Small intestine (tissue), 16 donors: ENCODE measurements at places on chromosomes 3 and 15. TPM values are rescaled to one million over a fixed set of nuclear protein-coding genes. Genes with fewer than 3 reads are reported as not detected.

GRCh38 chr3:42752441-42752840 lies 20.6 kb downstream of the CCDC13 start:
- DNase-seq = no peak

DNA sequence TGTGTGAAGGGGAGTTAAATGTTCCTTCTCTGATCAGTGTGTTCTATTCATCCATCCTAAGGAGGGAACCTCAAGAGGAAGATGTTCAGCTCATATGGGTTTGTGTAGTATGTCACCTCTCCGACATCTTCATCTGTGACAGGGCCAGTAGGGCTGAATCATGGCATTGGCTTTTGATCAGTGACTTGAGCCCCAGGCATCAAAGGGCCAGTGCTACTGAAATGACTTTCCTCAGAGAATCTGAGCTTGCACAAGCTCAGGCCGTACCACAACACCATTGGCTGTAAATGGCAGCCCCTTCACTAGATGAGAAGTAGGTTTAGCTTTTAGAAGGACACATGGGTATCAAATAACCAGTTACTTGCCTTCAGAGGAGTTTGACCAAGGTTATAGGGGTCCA lies 183.2 kb upstream of the NR2E3 start:
- no peak for DNase-seq

GRCh38 chr3:147656023-147656422 lies 246.9 kb downstream of the ZIC1 start:
- no peak for DNase-seq

DNA sequence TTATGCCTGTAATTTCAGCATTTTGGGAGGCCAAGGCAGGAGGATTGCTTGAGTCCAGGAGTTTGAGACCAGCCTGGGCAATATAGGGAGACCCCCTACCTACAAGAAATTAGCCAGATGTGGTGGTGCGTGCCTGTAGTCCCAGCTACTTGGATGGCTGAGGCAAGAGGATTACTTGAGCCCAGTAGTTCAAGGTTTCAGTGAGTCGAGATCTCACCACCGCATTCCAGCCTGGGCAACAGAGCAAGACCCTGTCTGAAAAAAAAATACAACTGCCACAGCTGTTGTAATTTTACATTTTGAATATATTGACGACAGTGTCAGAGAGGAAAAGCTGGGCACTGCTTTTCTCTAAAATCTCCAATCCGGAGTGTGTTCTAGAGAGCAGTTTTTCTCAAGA lies 21.2 kb downstream of the TATDN2 start:
- no peak for DNase-seq

DNA sequence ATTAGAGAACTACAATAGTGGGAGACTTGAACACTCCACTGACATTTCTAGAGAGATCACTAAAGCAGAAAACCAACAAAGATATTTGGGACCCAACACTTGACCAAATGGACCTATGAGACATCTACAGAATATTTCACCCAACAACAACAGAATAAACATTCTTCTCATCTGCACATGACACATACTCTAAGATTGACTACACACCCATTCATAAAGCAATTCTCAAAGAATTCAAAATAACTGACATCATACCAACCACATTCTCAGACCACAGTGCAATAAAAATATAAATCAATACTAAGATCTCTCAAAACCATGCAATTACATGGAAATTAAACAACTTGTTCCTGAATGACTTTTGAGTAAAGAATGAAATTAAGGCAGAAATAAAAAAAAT lies 473.7 kb downstream of the LPP start:
- DNase-seq = no peak

- no peak for DNase-seq
Measured at GRCh38 chr3:186471771-186472170, 72.4 kb downstream of the CRYGS start.

Gene ONECUT1
- not detected for polyA plus RNA-seq

Gene POPDC2
- polyA plus RNA-seq = 4.7 TPM
